ENCODE measurements at places on chromosomes 16 and 17. TPM values are rescaled to one million over a fixed set of nuclear protein-coding genes. Genes with fewer than 3 reads are reported as not detected.
A peak's percentile ranks its signal among the peaks of the same experiment; 100 is the strongest.

GRCh38 chr17:59154292-59154720 is 680 bp downstream of the SKA2 start:
- peak; percentile 37 for DNase-seq

Gene KCNJ12
- 6.6 TPM for total RNA-seq

DNA sequence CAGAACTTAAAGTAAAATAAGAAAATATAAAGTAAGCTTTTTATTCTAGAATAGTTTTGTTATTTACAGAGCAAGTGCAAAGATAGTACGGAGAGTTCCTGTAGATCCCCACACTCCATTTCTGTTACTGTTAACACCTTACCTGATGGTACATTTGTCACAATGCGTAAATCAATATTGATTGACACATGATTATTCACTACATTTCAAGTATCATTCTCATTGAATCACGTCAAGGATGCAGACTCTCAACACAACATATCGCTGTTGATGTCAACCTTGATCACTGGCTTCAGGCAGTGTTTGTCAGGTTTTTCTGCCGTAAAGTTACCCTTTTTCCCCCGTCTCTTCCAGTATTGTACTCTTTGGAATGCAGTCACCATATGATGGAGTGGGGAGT is 64.2 kb upstream of the WSCD1 start:
- DNase-seq, result no peak

DNA sequence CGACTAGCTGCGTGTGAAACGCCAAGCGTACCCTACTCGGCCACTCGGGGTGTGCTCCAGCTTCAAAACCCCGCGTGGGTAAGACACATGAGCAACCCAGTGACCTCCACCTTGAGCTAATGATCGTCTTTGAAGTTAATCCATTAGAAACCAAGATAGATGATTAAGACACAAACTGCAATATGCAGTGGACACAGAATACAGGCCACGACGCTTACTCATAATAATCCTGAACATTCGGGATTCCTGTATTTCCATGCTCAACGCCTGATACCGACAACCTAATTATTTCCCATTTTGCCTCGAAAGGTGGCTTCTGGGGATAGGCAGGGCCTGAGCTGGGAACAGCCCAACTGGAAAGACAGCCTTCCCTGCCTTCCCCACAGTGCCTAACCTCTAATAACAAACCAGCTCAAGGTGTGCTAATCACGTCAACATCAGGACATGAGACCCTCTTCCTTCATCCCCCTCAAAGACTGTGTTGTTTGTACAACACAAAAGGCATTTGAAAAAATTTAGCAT is 504 bp upstream of the COPRS start:
- no peak for DNase-seq

- DNase-seq, result no peak
These were observed 13.4 kb upstream of the SULT1A1 start for GRCh38 chr16:28623172-28623711.

GRCh38 chr17:40531051-40531991 is 29.9 kb upstream of the TNS4 start:
- no peak for DNase-seq

- no peak for DNase-seq
These were observed 35.1 kb upstream of the CREBBP start for GRCh38 chr16:3915426-3916260.

DNA sequence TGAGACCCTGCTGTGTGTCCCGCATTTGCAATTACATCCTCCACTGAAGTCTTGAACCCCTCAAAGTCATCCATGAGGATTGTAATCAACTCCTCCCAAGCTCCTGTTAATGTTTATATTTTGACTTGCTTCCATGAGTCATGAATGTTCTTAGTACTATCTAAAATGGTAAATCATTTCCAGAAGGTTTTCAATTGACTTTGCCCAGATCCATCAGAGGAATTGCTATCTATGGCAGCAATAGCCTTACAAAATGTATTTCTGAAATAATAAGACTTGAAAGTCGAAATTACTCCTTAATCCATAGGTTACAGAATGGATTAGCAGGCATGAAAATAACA is 2.5 kb upstream of the C16orf87 start:
- no peak for DNase-seq

DNA sequence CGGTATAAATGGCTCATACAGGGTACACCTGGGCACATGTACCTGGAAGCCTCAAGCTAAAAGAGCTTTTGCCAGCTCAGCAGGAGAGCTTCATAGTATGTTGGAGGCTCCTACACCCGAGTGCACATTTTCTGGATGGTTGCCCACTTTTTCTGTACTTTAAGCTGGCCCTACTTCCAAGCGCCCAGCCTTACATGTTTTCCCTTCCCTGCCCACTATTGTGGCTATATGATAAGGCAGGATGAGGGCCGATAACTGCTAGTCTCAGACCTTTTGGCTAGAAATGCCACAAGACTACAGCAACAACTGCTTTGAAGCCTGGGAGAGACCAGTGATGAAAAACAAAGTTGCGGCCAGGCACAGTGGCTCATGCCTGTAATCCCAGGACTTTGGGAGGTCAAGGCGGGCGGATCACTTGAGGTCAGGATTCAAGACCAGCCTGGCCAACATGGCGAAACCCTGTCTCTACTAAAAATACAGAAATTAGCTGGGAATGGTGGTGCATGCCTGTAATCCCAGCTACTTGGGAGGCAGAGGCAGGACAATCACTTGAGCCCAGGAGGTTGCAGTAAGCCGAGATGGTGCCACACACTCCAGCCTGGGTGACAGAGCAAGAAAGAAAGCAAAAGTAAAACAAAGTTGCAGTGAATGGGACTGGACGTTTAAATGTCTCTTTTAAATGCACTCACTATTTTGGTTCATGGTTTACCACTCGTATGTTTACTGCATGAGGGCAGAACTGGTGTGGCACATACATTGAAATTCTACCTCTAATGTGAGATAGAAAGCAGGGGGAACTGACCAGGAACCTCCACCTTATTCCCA is 14.2 kb upstream of the MARCHF10 start:
- DNase-seq, result no peak

DNA sequence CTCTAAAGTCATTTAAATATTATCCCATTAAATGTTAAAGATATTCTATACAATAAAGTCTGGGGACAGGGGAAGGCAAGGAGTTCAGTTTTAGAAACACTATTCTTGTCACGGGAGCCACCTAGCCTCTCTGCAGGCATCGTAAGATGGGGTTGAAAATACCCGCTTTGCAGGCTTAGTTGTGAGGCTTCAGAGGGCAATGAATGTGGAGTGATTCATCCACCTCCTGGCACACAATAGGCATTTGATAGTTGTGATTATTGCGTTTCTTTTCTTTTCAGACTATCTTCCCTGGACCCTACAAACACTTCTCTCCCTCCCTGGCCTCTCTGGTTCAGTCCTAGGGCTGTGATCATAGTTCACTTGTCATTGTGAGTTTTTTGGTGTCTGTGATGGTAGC is 19.6 kb downstream of the GLP2R start:
- DNase-seq, result no peak

DNA sequence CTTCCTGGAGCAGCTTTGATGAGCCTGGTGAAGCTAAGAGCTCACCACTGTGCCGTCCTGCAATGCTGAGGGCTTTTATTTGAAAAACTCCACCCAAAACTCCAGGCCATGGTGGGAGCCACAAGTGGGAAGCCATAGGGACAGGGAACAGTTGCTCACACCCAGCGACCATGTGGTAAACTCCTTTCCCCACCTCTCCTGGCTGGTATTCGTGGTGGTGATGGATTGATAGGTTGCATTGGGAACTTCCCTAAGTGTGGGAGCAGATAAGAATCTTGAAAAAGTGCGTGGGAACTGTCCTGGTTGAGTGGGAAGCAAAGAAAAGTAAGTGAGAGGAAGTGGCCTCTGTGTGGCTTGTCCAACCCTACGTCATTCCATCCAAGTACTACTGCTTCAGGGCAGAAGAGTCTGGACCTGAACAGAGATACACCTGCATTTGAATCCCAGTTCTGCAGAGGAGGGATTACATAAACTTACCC is at the start of gene CCL1:
Gene CCL1 (minus strand): TSS at position 51 of the 479 bp plus-strand sequence. CDS start 72 bp downstream, outside the sequence.
- no peak for DNase-seq

Gene TTC19
- total RNA-seq, result 40.3 TPM

DNA sequence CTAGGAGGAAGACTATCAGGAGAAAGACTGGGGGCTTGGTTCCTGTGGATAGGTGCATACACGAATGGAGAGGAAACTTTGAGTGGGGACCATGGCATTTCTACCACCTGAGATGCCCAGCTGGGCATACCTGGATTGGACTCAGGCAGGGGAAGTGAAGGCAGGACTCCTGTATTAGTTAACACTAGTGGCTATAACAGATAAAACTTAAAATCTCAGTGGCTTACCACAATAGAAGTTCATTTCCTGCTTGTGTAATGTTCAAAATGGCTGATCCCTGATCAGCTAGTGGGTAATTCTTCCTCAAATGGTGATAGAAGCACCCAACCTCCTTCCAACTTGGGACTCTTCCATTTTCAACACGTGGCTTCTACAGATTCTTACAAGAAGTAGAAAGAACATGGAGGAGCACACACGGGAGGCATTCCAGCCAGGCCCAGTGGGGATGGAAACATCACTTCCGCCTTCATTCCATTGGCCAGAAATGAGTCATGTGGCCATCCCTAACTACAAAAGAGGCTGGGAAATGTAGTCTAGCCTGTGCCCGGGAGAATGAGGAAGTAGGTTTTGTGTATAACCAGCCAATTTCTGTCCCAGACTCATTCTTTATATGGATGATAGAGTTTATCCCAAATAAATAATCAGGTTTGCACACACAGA is 112.1 kb downstream of the UTP18 start:
- DNase-seq, result peak; percentile 16
